Suprapubic skin (tissue), 4 donors: ENCODE measurements at places on chromosomes 7 and 10. TPM values are rescaled to one million over a fixed set of nuclear protein-coding genes. Genes with fewer than 3 reads are reported as not detected.

The STEAP2 gene
- total RNA-seq, result 2.9 TPM

DNA sequence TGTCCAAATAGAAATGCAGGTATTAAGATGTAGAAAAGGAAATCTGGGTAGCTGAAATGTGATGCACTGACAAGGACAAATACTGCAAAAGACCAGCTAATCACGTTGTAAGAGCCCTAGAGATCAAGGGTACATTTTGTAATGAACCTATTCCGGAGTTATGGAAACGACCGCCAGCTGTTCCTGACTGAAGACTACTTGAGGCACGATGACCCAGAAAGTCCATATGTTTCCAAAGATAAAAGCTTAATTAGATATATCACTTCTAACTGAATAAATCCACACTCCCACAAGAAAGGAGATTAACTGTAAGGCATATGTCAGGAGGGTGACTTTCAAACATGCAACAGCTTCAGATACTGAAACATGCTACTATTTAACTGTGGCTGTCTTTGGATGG lies 253.5 kb downstream of the NSUN6 start:
- peaks cover 3% of the 10 kb centered on the region for H3K27me3 ChIP-seq
- H3K27ac ChIP-seq, result no peak overlapping the region
- no peaks in the 10 kb centered on the region for H3K36me3 ChIP-seq
- H3K4me3 ChIP-seq, result no peak overlapping the region
- no peak for DNase-seq
- H3K4me1 ChIP-seq, result no peaks in the 10 kb centered on the region

DNA sequence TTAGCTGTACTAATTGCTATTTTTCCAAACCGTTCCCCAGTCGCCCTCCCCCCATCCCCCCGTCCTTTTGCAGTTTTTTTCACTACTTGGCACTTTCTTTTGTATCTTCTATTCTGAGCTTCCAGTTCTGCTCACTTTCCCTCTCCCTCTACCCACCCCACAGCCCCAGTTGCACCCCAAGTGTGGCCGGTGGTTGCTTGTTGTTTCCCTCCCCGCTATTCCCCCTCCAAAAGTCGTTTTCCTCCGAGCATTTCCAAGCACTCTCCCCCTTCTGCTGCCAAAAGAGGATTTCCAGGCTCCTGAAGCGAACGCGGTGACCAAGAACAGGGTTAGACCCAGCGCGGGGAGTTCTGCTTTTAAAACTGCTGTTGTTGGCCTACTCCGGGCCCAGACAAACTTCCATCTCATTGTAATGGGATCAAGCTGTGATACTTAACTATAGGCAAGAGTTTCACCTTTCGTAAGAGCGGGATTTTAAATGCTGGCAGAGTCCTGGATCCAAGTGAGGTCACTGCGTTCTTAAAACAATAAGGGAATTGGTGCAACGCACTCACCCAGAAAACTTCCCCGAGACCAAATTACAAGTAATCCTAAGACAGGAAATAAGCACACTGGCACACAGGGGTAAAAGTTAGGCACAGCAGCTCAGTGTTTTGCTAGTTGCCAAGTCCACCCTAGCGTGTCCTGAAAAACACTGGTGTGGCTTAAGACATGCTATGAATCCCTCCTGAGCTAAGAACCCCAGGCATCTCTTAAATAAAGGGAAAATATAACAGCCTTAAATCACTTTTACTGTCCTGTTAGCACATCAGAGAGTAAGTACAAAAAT lies 1.5 kb upstream of the RGS10 start:
- peak overlapping the region; percentile 82 for H3K4me3 ChIP-seq
- DNase-seq, result no peak
- H3K27me3 ChIP-seq, result no peaks in the 10 kb centered on the region

- no peak for DNase-seq
- no peak overlapping the region for H3K4me3 ChIP-seq
- peak overlapping the region; percentile 58 for H3K27ac ChIP-seq
- H3K4me1 ChIP-seq, result peaks cover 20% of the 10 kb centered on the region
These were observed 13.4 kb downstream of the BRI3 start for GRCh38 chr7:98294798-98295382.

The IDI2 gene
- not detected for total RNA-seq

GRCh38 chr7:28124413-28124812 lies 56.2 kb downstream of the JAZF1 start:
- H3K27ac ChIP-seq, result no peak overlapping the region
- H3K4me3 ChIP-seq, result no peak overlapping the region
- no peak for DNase-seq
- peaks cover 3% of the 10 kb centered on the region for H3K4me1 ChIP-seq
- no peaks in the 10 kb centered on the region for H3K27me3 ChIP-seq

DNA sequence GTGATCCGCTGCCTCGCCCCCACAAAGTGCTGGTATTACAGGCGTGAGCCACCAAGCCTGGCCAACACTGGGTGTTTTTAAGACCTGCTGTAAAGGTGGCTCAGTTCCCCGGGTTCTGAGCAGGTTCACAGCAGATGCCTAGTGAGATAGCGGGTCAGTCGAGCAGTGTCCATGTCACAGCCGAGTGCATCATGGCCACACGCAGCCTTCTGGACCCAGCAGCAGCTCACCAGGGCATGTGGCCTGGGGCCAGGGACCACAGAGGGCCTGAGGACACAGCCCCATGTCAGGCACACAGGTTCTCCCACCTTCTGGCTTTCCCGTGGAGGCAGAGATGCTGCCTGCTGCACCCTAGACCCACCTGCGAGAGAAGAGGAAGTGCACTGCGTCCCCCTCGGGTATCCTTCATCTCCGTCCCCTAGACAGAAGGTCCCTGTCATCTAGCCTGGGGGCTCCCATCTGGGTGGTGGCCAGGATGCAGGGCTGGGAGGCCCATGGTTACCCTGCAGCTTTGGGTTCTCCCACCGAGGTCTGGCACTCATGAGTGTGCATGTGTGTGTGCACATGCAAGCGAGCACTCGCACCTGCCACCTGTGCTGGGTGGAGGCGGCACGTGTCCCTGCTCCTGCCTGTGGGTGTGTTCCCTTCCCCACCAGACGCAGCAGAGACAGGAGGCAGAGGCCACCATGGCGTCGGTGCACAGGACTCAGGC lies 98.6 kb downstream of the NKX6-2 start:
- peaks cover 18% of the 10 kb centered on the region for H3K36me3 ChIP-seq
- H3K4me1 ChIP-seq, result no peaks in the 10 kb centered on the region
- no peak overlapping the region for H3K4me3 ChIP-seq
- DNase-seq, result peak; percentile 44
- H3K27ac ChIP-seq, result no peak overlapping the region

The CPEB3 gene
- 9.6 TPM for total RNA-seq

The SPACDR gene
- total RNA-seq, result not detected

- H3K27ac ChIP-seq, result peak overlapping the region; percentile 82
- no peaks in the 10 kb centered on the region for H3K27me3 ChIP-seq
These were observed 725.1 kb downstream of the GRID1 start for GRCh38 chr10:85641479-85642009.

The UCN3 gene
- not detected for total RNA-seq

The SEMA3E gene
- 2.0 TPM for total RNA-seq

GRCh38 chr7:26318921-26319320 lies 27.3 kb downstream of the SNX10 start:
- no peak for DNase-seq
- H3K36me3 ChIP-seq, result no peaks in the 10 kb centered on the region
- no peaks in the 10 kb centered on the region for H3K27me3 ChIP-seq
- H3K27ac ChIP-seq, result no peak overlapping the region
- no peak overlapping the region for H3K4me3 ChIP-seq

The TFAM gene
- 16.6 TPM for total RNA-seq

GRCh38 chr7:84009782-84010181 lies 184.8 kb downstream of the SEMA3A start:
- H3K4me1 ChIP-seq, result no peaks in the 10 kb centered on the region
- no peaks in the 10 kb centered on the region for H3K36me3 ChIP-seq
- H3K4me3 ChIP-seq, result no peak overlapping the region
- no peak overlapping the region for H3K27ac ChIP-seq
- H3K27me3 ChIP-seq, result no peaks in the 10 kb centered on the region

DNA sequence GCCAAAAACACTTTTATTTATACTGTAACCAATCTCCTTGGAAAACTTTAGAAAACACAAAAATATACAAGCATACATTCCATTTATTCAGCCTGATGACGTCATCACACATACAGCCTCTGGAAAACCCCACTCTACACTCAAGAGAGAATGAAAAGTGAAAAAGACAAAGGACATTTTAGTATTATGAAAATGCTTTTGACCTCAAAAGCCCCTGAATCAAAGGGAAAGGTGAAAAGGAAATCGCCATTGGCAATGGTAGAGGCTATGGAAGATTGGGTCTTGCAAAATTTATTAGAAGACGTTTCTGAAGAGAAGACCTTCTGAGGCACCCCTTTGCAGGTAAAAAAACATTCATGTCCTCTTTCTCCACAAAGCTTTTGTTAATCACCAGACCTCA lies 82.9 kb upstream of the STRIP2 start:
- no peaks in the 10 kb centered on the region for H3K27me3 ChIP-seq
- H3K36me3 ChIP-seq, result no peaks in the 10 kb centered on the region
- H3K27ac ChIP-seq, result no peak overlapping the region

The PPP1R9A gene
- 1.2 TPM for total RNA-seq

The PILRB gene
- total RNA-seq, result 74.7 TPM

The ELN gene
- 22.0 TPM for total RNA-seq

- peaks cover 29% of the 10 kb centered on the region for H3K4me1 ChIP-seq
- DNase-seq, result no peak
- no peaks in the 10 kb centered on the region for H3K27me3 ChIP-seq
- H3K36me3 ChIP-seq, result no peaks in the 10 kb centered on the region
- H3K4me3 ChIP-seq, result no peak overlapping the region
These were observed 18.6 kb upstream of the YWHAG start for GRCh38 chr7:76377186-76377918.

DNA sequence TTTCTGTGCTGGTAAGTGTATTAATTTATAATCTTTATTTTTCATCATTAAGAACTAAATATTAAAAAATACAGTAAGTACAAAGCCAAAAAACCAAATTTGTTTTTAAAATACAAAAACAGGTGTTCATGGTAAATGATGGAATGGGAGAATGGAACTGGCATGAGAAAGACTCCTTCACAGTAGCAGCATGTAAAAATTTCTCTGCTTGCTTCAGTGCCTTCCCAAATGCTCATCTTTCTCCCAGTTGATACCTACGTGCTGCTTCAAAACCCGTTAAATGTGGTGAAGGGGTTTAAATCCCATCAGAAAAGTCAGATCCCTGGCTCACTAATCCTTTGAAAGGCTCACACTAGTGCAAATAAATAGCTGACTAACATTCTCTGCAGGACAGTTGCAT lies 4.2 kb downstream of the RNF133 start:
- H3K4me1 ChIP-seq, result no peaks in the 10 kb centered on the region
- H3K36me3 ChIP-seq, result no peaks in the 10 kb centered on the region
- H3K27me3 ChIP-seq, result no peaks in the 10 kb centered on the region
- DNase-seq, result no peak
- no peak overlapping the region for H3K4me3 ChIP-seq
- no peak overlapping the region for H3K27ac ChIP-seq

The OR2A5 gene
- not detected for total RNA-seq

DNA sequence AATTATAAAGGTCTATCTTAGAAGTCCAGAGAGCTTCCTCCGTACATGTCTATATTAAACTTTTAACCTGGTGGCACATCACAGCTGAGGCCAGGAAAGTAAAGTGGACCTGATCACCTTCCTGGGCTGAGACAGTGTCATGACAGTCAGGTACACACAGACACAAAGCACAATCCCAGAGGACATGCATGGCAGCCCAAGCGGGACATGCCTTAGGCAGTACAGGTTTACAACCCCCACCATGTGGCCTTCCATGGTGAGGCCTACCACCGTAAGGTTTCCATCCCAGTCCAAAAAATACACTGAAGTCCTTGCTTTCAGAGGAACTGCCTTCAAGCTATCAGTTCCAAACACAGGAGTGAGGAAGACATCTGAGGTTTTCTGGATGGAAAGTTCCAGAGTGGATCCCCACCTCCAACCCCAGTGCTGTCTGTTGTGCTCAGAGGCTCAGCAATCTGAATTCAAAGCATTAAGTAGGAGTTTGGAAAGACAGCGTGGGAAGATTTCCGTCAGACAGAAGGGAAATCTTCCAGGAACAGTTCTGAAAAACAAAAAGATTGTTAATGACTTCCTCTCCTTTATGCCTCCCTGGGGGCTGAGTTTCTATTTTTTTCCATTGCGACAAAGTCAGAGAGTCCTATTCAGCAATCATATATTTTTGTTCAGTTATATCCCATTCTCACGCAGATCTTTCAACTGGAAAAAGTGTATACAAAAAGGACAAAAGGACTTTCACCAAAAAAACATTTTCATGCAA lies 20.1 kb downstream of the IFIT3 start:
- H3K4me1 ChIP-seq, result peaks cover 37% of the 10 kb centered on the region
- peak overlapping the region; percentile 24 for H3K27ac ChIP-seq
- H3K4me3 ChIP-seq, result no peak overlapping the region
- no peaks in the 10 kb centered on the region for H3K36me3 ChIP-seq

GRCh38 chr10:61089251-61089650 lies 145.3 kb upstream of the RHOBTB1 start:
- no peaks in the 10 kb centered on the region for H3K27me3 ChIP-seq
- H3K27ac ChIP-seq, result no peak overlapping the region
- DNase-seq, result no peak
- H3K4me3 ChIP-seq, result no peak overlapping the region
- H3K4me1 ChIP-seq, result no peaks in the 10 kb centered on the region
- no peaks in the 10 kb centered on the region for H3K36me3 ChIP-seq

DNA sequence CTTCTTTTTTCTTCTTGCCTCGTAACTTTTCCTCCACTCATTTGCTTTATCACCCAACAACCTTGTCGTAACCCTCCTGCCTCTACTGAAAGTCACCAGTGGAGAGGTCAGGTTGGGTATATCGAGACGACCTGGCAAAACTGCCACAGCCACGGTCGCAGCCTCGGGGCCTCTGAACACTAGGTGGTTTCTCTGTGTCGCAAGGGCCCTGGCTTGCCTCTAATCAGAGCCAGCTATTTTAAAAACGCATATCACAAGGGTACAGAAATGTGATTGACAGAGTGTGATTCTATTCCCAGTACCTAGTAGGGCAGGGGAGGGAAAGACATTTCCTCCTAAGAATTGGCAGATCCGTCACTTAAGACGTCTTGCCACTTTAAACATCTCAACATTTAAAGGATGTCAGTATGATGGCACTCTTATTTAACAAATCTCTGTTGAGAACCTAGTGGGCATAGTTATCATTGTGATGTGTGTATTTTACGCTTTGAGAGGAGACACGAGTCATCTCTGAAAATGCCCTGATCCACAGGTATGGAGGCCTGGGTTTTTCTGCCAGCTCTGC lies 197.5 kb downstream of the ARHGAP21 start:
- H3K4me3 ChIP-seq, result no peak overlapping the region
- no peaks in the 10 kb centered on the region for H3K27me3 ChIP-seq
- no peaks in the 10 kb centered on the region for H3K4me1 ChIP-seq
- DNase-seq, result no peak
- peaks cover 85% of the 10 kb centered on the region for H3K36me3 ChIP-seq

DNA sequence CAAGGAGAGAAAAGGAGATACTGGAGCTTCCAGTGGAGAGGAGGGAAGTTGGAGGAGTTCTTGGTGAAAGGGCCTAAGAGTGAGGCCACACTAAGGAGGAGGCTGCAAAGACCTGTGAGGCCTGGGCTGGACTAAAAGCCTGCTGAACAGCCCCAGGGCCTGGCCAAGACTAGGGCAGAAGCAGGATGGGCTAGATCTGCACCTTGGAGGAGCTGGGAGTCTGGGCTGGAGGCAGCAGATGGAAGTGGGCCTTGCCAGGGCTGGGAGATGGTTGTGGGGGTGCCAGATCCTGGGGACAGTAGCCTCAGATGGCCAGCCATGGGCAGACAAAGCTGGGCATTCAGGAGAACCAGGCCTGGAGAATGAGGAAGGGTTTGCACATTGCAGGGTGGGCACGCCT lies 6.5 kb upstream of the PURB start:
- no peaks in the 10 kb centered on the region for H3K27me3 ChIP-seq
- no peak overlapping the region for H3K27ac ChIP-seq
- peak; percentile 40 for DNase-seq
- H3K4me1 ChIP-seq, result peaks cover 3% of the 10 kb centered on the region
- H3K4me3 ChIP-seq, result no peak overlapping the region
